GM12878 (cell line): ENCODE measurements at places on chromosomes 16 and 17. TPM values are rescaled to one million over a fixed set of nuclear protein-coding genes. Genes with fewer than 3 reads are reported as not detected.

The CCL1 gene
- not detected in 2 replicates for polyA plus RNA-seq

The ZNF48 gene
- 0.82 and 0.88 TPM in 2 replicates for polyA plus RNA-seq

The CACNG5 gene
- not detected in 2 replicates for polyA plus RNA-seq

The ACSM2A gene
- not detected in 2 replicates for polyA plus RNA-seq

DNA sequence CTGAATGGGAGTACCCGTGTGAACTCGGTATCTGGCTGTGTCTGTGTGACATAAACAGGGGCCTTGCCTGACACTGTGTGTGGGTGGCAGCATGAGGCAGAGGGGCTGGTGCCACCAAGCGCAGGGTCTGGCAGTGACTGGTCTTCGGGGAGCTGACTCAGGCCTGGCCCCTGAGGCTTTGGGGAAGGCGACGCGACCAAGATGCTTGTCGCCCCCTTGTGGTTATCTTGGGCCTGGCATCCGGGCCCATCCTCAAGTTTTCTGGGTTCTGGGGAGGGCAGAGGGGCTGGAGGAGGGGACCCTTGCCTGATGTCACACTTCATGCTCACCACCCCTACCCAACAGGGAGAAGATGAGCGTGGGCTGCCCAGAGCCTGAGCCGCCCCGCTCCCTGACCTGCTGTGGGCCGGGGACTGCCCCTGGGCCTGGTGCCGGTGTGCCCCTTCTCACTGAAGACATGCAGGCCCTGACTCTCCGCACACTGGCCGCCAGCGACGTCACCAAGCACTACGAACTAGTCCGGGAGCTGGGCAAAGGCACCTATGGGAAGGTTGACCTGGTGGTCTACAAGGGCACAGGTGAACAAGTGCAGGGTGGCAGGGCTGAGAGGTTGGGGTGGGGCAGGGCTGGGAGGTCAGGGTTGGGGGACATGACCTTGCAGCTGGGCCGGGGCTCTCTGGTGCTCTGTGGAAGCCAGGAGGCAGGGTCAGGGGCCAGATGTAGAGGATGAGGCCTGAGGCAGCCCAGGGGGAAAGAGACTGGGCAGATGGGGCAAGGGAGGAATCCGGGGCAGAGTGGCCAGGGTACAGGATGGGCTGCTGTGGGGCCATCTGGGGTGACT is 24.9 kb downstream of the SBK1 start:
- H3K4me3 ChIP-seq = no peak overlapping the region
- no peak for DNase-seq
- no peaks in the 10 kb centered on the region for H3K27me3 ChIP-seq
- H3K27ac ChIP-seq = no peak overlapping the region

DNA sequence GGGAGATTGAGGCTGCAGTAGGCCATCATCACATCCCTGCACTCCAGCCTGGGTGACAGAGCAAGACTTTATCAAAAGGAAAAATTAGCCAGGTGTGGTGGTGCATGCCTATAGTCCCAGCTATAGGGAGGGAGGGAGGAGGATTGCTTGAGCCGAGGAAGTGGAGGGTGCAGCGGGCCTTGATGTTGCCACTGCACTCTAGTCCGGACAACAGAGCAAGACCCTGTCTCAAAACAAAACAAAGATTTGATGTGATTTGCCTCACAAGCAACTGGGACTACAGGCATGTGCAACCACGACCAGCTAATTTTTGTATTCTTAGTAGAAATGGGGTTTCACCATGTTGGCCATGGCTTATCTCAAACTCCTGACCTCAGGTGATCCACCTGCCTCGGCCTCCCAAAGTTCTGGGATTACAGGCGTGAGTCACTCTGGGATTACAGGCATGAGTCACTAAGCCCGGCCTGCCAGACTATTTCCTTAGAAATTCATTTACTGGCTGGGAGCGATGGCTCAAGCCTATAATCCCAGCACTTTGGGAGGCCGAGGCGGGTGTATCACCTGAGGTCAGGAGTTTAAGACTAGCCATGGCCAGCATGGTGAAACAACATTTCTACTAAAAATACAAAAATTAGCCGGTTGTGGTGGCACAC is 11.5 kb downstream of the UBE2G1 start:
- DNase-seq = no peak
- H3K4me1 ChIP-seq = peaks cover 54% of the 10 kb centered on the region
- peaks cover 2% of the 10 kb centered on the region for H3K36me3 ChIP-seq
- H3K4me3 ChIP-seq = peak overlapping the region; percentile 10; the same call in 1 of the 2 replicates
- no peaks in the 10 kb centered on the region for H3K27me3 ChIP-seq
- H3K27ac ChIP-seq = peak overlapping the region; percentile 46

- H3K4me3 ChIP-seq = no peak overlapping the region
- H3K36me3 ChIP-seq = no peaks in the 10 kb centered on the region
- DNase-seq = no peak
- no peaks in the 10 kb centered on the region for H3K27me3 ChIP-seq
- H3K4me1 ChIP-seq = peaks cover 7% of the 10 kb centered on the region
Observed at GRCh38 chr16:87464691-87465300, 28.0 kb downstream of the ZCCHC14 start.

- peak overlapping the region; percentile 73 for H3K4me3 ChIP-seq
- peaks cover 8% of the 10 kb centered on the region; the same call in 1 of the 2 replicates for H3K4me1 ChIP-seq
- no peaks in the 10 kb centered on the region; the same call in 1 of the 2 replicates for H3K36me3 ChIP-seq
- no peak for DNase-seq
- H3K27ac ChIP-seq = peak overlapping the region; percentile 78
- H3K27me3 ChIP-seq = no peaks in the 10 kb centered on the region
Observed at GRCh38 chr16:1379304-1380076, 27.8 kb downstream of the GNPTG start.

DNA sequence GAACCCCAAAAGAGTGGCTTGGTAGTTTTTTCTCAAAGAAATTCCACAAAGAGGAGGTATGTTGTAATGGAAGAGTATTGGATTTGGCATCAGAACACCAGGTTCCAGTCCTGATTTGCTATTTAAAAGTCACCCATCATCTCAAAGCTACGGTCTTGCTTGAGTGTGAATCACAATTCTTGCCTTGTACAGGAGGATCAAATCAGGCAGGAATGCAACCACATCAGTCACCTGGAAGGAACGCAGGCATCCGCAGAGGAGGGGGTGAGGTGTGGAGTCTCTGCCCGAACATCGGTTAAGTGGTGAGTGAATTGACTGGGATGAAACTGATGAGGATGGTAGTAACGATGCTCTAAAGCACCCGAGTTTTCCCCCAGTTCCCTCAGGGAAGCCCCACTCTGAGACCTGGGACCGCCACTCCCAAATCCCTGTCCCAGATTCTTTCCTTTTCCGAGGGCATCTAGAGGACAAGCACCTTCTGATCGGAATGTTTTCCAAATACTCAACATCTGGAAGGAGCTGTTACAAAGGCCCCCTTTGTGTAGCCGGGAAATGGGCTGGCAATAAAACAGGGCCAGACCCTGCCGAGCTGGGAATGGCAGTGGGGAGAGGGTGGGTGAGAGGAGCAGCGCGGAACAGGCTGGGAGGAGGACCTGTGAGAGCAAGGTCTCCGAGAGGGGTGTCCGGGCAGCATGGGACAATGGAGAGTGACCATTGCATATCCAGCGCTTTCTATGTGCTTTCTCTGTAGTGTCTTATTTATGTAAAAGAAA is 469.6 kb downstream of the SLC39A11 start:
- H3K27me3 ChIP-seq = no peaks in the 10 kb centered on the region; the same call in 1 of the 2 replicates
- no peak overlapping the region for H3K4me3 ChIP-seq
- no peak for DNase-seq
- H3K4me1 ChIP-seq = no peaks in the 10 kb centered on the region

DNA sequence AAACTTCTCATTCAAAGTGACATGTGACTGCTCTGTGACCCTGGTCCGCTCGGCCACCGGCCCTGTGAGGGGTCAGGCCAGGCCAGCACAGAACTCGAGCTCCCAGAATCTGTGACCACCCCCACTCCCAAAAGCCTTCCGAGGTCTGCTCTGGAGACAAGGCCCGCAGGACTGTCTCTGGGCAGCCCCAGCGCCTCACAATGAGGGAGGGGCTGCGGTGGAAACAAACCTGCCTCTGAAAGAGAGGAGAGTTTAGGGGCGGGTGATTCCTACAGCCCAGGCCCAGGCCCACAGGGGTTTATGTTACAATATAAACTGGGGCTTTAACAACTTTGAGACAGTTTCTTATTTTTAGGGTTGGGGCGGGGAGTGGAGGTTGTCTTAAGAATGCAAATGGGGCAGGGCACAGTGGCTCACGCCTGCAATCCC is 19.9 kb downstream of the IGFBP4 start:
- H3K27me3 ChIP-seq = no peaks in the 10 kb centered on the region
- no peak overlapping the region for H3K27ac ChIP-seq
- DNase-seq = no peak
- no peak overlapping the region for H3K4me3 ChIP-seq
- H3K36me3 ChIP-seq = no peaks in the 10 kb centered on the region

GRCh38 chr17:78210111-78210510 is 3.9 kb upstream of the BIRC5 start:
- no peak overlapping the region for H3K27ac ChIP-seq
- no peaks in the 10 kb centered on the region for H3K4me1 ChIP-seq
- H3K4me3 ChIP-seq = no peak overlapping the region
- DNase-seq = no peak

DNA sequence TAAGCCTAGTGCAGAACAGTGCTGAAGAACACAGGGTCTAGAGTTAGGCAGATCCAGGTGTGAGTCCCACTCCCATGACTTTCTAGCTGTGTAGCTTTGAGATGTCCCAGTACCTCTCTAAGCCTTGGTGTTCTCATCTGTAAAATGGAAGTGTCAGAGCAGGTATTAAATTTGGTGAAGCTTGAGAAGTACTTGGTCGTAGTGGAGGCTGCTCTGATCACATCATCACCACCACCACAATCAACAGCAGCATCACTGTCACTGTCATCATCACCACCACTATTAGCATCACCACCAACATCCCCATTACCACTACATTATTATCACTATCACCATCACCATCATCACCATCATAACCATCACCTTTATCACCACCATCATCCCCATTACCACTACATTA is 132.1 kb downstream of the CMIP start:
- no peaks in the 10 kb centered on the region for H3K4me1 ChIP-seq
- DNase-seq = no peak
- no peak overlapping the region for H3K4me3 ChIP-seq
- H3K27ac ChIP-seq = no peak overlapping the region
